Amniotic epithelial cell (primary cell): ENCODE measurements at places on chromosomes 5 and 9.
A peak's percentile ranks its signal among the peaks of the same experiment; 100 is the strongest.

DNA sequence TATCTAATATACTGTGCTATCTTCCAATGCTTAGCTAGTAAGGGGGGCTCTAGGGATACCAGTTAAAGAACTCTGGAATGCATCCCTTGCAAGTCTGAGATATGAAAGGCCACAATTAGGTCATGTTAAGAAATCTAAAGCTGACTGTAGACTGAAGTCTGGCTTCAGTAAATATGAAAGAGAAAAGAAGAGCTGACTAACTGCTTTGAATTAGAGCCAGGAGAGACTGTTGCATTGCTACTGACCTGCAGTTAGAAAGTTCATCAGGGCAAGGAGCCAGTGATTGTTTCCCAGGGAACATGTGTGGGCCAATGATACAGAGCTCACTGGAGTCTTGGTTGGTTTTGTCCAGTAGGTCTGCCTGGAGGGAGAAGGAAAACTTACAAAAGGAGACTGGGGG lies 472.1 kb upstream of the TNC start:
- DNase-seq = peak; percentile 99

DNA sequence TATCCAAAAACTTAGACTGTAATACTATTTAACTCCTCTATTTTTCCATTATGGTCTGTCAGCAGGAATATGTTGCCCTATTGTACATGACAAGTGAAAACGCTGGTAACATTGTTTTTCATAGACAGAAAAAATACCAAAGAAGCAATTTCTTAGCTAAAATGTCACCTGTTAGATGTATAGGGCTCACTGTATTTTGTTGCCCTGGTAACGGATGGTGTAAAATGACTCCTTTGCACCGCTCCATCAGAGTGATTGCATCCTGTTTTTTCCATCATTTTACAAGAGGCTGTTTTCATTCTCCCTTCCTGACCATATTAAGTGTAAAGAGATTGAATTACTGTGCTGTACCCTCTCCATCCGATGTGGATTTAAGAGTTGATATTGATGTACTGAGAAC lies 460.1 kb upstream of the TLE4 start:
- no peak for DNase-seq

DNA sequence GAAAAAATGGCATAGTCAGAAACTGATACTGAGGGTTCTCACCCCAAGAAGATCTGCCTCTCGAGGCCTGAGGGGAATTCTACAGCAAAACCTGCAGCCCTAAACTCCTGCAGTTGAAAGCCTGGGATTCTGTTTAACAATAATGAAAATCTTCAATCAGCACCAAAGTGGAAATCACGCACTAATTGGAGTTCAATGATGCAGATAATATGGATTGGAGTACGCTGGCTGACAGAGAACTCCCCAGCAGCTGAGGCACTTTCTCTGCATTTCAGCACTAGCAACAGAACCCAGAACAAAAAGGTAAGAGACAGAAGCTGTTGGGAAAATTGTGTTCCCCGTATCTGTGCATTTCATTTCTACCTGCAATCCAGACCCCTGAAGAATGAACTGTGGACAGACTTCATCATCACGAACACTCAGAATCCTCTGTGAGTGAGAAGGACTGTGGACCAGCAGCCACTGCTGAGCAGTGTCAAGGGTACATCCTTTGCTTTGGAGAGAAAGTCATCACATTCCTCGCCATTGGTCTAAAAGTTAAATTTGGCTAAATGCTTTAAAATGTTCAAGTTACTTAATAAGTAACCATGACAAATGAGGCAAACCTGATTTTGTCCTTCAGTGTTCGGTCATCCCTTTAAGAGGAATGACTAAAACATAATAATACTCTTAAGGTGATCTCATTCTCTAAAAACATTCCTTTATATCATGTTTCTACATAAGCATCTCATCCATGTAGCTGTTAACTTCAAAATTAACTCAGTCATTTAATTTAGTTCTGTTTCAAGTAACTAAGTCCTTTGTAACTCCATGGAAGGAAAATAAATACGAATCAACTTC lies 126.1 kb downstream of the GAS1 start:
- DNase-seq = no peak

- DNase-seq = peak; percentile 64
These were observed 83.9 kb upstream of the GRAMD2B start for GRCh38 chr5:126339215-126339805.

GRCh38 chr9:79812507-79813257 lies 240.9 kb downstream of the TLE4 start:
- peak; percentile 21 for DNase-seq

GRCh38 chr9:33816327-33817252 lies at the start of gene UBE2R2:
Gene UBE2R2, plus strand, starts transcription at chr9:33817160. Its CDS starts 598 bp downstream, at chr9:33817758.
- DNase-seq = peak; percentile 85

DNA sequence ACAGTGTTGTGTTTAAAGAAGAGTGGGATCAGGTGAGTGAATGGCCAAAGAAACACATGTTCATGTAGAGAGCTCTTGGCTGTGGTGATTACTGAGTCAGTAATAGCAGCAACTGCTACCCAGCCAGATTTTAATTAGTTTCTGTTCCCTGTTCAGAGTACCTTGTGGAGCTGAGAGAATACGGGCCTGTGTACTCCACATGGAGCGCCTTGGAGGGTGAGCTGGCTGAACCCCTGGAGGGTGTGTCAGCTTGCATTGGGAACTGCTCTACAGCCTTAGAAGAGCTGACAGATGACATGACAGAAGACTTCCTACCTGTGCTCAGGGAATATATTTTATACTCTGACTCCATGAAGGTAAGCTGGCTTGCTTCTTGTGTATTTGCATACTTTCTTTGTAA lies 52.3 kb downstream of the SLC46A2 start:
- DNase-seq = no peak

- DNase-seq = no peak
These were observed 7.0 kb upstream of the SLC9A3 start for GRCh38 chr5:531101-531748.

- DNase-seq = no peak
These were observed 2.1 kb downstream of the NEURL1B start for GRCh38 chr5:172642926-172643871.

GRCh38 chr5:139725073-139725830 lies 70.4 kb upstream of the PSD2 start:
- peak; percentile 72 for DNase-seq

- DNase-seq = no peak
These were observed 616.1 kb downstream of the DTWD2 start for GRCh38 chr5:118371973-118372831.

GRCh38 chr5:149794487-149794971 lies 64.4 kb downstream of the PPARGC1B start:
- DNase-seq = no peak

DNA sequence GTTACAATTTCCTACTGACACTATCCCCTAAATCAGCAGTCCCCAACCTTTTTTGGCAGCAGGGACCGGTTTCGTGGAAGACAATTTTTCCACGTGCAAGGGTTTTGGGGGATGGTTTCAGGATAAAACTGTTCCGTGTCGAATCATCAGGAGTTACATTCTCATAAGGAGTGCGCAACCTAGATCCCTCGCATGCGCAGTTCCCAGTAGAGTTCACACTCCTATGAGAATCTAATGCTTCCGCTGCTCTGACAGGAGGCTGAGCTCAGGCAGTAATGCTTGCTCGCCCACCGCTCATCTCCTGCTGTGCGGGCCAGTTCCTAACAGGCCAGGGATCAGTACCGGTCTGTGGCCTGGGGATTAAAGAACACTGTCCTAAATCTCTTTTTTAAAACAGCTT lies 13.2 kb upstream of the NFIL3 start:
- DNase-seq = no peak

- DNase-seq = peak; percentile 56
These were observed 1152.9 kb upstream of the CDH6 start for GRCh38 chr5:30040488-30041118.

DNA sequence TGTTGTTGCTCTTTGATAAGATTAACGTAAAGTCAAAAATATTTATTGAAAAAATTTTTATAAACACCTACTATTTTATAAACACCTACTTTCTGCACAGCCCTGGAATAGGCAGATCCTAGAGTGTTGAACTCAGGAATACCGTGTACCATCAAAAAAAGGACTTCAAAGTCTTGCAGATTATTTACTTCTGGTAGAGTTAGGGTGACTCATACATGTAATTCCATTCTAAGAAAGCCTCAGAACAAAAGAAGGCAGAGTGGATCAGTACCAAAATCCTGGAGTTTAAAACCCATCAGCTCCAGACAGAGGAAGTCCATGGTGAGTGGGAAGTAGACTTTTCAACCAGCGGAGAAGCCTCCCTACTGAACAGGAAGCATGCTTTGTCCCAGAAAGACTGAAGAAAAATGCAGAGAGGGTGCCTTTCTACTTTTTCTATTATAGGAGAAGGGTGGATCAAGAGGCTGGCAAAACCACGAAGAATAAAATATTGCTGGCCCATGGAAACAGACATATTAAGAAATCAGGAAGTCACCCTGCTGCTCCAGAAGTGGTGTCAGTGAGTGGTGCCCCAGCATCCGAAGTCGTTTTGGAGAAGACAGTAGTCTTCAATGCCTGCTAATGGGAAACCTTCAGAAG lies 45.1 kb upstream of the DAB2 start:
- no peak for DNase-seq

DNA sequence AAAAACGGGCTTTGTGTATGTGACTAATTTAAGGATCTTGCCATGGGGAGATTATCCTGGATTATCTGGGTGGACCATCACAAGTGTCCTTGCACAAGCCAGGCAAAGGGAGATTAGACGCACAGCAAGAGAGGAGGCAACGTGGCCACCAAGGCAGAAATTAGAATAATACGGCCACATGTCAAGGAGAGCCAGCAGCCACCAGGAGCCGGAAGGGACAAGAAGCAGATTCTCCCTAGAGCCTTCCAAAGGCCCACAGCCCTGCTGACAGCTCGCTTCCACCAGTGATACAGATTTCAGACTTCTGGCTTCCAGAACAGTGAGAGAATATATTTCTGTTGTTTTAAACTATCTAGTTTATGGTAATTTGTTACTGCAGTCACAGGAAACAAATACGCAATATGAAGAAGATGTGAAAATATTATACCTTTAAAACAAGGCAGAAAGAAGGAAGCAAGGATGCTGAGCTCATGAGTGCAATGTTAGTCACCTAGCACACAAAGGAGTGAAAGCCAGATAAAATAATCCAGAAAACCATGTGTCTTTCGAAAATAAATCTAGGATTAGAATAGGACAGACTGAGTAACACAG lies 28.7 kb upstream of the F2RL1 start:
- peak; percentile 83 for DNase-seq

DNA sequence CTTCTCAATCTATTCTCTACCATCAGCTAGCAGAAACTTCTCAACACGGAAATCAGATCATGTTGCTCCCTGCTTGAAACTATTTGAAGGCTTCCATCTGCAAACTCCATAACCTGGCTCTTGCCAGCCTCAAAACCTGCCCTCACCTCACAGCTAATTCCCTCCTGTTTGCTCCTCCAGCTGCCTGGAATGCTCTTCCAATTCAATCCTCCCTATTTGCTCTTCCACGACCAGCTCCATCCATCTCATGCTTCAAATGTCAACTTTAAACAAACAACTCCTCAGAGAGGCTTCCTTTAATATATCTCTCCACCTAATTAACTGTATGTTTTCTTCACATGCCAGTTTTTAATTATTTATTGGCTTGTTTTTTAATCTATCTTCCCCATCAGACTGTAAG lies 1.5 kb downstream of the PLAA start:
- DNase-seq = no peak

GRCh38 chr9:133826289-133827085 lies 88.3 kb upstream of the SARDH start:
- DNase-seq = no peak

GRCh38 chr5:1374030-1374678 lies 29.3 kb upstream of the CLPTM1L start:
- DNase-seq = no peak

GRCh38 chr5:7881091-7881490 lies 12.1 kb downstream of the MTRR start:
- DNase-seq = no peak

- peak; percentile 21 for DNase-seq
These were observed 46.6 kb upstream of the IPPK start for GRCh38 chr9:92716557-92716956.

DNA sequence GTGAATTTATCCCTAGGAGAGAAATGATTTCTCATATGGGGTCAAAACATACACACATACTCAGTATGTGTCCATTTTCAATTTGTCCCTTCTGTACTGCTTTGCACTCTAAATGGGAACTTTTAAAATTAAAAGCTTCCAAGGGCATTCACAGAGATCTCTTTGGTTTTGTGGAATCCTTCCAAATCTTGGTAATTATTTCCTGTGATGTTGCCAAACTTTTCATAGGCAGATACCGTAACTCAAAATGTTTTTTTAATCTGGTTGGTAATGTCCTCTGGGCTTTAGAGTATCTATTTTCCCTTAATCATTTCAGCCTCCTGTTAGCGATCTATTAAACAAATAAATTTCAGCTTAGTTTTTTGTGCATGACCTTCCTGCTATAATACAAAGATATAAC lies 282.4 kb downstream of the ARHGEF28 start:
- no peak for DNase-seq
